ENCODE measurements at places on chromosomes 6 and 20.

GRCh38 chr20:21523895-21524294, 10.0 kb upstream of the NKX2-2 start:
- no peak for DNase-seq

GRCh38 chr20:56780266-56780665, 151.2 kb downstream of the TFAP2C start:
- no peak for DNase-seq

DNA sequence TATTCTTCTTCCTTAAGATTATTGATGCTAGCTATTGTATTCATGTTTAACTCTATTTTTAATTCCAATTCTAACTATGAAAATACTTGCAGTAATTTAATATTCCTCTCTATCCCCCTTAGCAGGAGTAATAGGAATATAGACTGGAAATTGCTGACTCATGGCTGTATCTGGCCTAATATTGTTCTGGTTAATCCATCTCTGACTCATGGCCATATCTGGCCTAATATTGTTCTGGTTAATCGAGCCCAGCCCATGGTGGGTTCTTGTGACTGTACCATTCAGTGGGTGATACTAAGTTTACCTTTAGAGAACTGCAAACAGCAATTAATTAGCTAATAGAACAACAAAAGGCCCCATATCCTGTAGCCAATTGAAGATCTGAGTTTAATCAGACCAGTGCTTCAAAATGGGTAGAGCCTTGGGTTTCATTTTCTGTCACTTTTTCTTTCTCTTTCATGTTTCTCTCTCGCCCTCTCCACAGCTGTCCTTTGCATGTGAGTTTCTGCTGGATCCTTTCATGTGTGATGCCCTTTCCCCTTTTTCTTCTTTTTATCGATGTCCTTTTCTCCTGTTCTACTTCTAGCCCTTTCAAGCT, 50.6 kb downstream of the SLC22A3 start:
- no peak for DNase-seq

GRCh38 chr6:153231048-153231646, 100.1 kb upstream of the RGS17 start:
- DNase-seq: no peak

DNA sequence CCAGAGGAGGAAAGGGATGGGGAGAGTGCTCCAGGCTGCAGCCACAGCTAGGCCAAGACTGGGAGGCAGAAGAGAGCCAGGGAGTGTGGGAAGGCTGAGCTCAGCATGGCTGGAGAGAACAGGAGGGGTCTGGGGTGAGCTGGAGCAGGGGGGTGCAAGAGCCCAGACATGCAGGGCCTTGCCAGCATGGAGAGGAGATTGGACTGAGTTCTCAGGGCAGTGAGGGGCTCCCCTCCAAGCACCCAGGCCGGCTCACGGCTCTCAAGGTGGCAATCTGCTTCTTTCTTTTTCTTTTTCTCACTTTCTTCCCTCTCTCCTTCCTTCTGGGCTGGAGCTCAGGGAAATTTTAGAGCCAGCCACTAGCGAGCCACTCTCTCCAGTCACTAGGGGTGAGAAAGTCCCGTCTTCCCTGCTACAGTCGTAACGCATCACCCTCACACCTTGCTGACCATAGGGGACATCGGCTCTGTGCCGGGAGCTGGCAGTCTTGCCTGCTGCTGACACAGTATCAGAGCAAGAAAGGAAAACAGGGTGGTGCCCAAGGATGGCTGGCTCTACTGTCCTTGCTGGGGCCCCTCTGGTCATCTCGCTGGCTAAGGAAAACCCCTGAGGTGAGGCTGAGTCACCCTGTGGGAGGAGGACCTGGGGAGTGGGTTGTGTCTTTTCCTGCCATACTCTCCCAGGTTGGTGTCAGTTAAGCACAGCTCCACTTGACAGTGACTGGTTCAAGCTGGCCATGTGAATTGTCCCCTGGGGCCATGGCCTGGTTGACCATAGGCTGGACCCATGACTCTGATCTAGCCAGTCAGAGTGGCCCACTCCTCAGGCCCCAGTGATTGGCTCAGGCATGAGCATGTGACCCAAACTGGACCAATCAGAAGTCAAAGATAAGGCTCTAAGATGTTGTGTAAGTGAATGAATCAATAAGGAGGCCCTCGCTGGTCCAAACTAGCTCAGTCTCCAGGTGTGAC, 135.1 kb upstream of the PMEPA1 start:
- DNase-seq: no peak

Data from stimulated activated CD4-positive, alpha-beta T cell treated with anti-CD3 and anti-CD28 coated beads, Interleukin-4, amount 100 ng/mL, for 24 hours (primary cell).